ENCODE measurements at places on chromosomes 2 and 18.

DNA sequence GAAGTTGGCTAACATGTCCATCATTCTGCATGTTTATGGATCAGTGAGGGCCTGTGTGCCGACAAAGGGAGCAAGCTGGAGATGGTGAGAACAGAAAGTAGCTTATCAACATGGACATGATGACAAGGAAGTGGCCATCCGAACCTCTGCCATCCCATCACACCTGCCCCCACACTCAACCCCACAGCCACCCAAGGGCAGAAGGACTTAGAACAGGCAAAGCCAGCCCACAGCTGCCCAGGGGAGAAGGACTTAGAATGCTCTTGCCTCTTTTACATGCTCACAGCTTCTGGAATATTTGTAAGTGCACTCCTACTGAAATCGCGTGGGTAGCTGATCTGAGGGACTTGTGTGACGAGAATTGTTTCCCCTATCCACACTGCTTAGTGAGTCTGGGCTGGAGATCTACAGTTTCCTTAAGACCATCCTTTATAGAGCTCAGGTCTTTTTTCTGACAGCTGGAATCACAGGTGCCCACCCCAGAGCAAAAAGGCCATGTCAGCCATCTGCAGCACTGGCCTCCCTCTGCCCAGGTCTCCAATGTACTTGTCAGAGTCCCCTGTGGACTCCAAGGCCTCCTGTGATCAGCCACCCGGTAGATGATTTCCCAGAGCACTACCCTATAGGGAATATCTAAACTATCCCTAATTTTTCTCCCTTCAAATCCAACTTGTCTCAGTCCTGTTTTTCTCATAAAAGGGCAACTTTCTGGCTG is 154.1 kb downstream of the SMAD7 start:
- no peak for DNase-seq

DNA sequence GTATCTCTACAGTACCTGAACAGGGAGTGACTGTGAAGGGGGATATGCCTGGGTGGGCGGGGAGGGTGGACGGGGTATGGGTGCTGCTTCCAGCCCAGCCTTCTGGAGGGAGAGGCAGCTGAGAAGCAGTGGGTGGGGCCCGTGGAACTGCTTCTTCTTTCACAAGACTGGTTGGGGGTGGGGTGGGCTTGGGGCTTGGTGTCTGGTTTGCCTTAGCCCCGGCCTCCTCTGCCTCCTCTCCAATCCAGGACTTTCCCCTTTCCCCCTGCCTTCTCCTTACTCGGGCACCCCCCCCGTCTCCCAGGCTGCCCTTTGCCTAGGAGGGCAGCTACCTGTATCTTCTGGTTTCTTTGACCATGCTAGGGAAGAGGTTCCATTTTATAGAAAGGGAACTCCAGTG is 233.4 kb downstream of the DYSF start:
- no peak for DNase-seq

DNA sequence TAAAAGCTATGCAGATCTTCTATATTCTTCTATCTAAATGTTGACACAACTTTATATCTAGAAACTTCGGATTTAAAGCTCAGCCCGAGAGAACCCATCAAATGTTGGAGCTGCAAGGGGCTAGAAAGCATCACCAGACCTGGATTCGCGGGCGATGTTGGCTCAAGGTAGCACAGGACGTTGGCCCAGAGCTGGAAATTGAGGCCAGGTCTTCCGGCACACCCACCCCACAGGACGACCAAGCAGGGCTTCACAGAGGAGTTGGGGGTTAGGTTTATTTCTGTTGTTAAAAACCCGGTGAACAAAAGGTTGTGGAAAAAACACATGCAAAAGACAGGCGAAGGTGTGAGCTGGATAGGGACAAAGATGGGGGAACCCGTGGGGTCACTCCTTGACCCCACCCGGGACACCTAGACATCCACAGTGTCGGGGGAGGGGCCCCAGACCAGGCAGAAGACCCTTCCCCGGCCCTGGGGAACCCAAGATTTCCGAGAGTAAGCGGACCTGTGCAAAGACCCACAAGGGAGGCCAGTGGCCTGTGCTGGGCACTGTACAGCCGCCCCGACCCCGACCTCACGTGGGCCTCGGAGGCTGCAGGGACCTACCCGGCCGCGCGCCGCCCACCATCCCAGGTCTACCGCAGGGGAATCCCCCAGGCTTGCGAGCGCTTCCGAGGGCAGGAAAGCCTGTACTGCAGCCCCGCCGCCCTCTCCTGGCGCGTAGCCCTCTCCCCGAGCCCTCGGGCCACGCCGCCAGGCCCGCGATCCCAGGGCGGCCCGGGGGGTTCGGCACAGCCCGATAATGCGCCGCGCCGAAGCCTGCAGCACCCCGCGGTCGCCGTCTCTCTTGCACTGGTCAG is 1.8 kb upstream of the AGBL5 start:
- no peak for DNase-seq

- no peak for DNase-seq
Measured at GRCh38 chr18:23833714-23834113, 144.5 kb downstream of the LAMA3 start.

- DNase-seq: no peak
Measured at GRCh38 chr2:9256570-9257043, 50.0 kb downstream of the ASAP2 start.

DNA sequence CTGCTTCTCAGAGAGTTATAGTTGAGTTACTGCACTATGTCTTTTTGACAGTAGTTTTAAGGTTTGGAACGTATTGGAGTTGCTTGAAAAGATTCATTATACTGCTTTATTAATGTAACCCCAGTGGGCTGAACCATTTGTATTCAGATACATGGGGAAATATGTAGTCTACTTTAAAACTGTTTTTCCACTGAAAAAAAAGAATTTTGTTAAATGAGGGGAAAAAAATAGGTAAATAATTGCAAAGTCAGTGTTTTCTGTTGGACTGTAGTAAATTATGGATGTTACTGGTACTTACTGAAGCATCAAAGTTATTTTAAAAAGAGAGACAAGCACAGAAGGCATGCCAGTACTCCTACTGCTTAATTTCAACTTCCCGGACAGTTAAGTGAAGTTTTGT is 36.4 kb downstream of the ZC3H15 start:
- no peak for DNase-seq

DNA sequence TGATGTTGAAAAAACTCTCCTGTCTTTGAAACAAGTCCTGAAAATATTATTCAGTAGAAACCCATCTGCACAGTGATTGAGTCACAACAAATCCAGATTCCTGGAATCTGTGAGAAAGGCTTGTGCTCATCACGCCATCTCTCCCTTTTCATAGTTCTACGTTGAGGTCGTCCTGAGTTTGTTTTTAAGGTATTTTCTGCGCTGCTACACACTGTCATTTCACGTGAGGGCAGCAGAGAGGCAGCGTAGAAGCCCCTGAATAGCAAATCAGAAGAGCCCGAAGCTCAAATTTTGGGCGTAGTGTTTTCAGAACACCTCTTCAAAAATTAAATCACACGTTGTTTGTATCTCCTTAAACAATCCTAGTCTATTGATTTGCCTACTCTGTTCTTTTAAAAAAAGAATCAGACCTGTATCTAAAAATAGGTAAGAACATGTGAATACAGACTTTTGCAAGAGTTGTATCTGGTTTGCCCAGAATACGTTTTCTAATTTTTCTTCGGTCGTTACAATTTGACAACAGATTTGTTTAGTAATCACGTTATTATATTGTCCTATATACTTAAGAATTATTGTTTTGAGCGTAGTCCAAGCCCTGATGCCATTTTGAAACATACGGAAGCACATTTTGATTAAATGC is 61.6 kb upstream of the SLC38A11 start:
- DNase-seq: peak; percentile 20

DNA sequence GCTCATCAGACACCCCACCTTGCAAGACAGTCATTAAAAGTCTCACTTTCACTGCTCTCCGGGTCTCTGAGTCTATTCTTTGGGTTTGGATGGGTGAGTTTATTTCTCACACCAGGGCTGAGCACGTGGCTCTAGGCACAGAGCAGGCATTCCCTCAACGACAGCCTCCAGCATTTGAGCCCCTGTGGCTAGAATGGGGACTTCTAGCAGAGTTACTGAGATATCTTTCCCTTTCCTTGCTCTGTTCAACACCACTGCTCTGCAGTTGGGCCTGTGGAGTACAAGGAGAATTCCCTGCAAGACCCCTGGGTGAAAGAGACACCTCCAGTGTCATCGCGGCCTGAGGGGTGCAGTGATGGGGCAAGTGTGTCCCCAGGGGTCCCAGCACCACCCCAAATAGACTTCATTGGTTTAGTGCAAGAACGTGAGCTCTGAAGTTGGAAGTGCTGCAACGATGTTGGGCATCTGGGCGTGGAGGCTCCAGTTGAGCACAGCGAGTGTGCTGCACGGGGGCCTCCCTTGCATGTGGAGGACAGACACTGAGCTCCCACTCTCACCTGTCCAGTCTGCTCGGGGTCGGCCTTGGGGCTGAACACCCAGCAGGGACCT is 184.1 kb upstream of the HS6ST1 start:
- DNase-seq: no peak

DNA sequence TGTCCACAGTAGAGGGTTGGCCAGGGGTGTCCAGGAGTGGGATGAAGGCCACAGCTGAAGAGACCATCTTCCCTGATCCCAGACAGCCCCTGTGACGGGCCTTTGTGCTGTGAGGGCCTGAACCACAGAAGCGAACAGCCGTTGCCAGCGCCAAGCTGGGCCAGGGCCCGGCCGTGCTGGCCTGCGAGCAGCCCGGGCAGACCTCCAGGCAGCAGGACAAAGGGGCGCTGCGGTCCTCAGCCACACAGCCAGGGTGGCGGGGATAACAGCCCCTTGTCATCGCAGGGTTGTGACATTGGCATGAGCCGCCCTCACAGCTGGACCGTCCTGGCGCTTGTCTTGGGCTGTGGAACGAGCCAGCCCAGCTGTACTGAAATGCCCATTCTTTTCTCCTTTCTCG is 161.1 kb downstream of the FAM210A start:
- no peak for DNase-seq

- no peak for DNase-seq
Measured at GRCh38 chr2:191795715-191796114, 51.2 kb downstream of the CAVIN2 start.

- DNase-seq: no peak
Measured at GRCh38 chr2:13884291-13884976, 748.1 kb upstream of the LRATD1 start.

DNA sequence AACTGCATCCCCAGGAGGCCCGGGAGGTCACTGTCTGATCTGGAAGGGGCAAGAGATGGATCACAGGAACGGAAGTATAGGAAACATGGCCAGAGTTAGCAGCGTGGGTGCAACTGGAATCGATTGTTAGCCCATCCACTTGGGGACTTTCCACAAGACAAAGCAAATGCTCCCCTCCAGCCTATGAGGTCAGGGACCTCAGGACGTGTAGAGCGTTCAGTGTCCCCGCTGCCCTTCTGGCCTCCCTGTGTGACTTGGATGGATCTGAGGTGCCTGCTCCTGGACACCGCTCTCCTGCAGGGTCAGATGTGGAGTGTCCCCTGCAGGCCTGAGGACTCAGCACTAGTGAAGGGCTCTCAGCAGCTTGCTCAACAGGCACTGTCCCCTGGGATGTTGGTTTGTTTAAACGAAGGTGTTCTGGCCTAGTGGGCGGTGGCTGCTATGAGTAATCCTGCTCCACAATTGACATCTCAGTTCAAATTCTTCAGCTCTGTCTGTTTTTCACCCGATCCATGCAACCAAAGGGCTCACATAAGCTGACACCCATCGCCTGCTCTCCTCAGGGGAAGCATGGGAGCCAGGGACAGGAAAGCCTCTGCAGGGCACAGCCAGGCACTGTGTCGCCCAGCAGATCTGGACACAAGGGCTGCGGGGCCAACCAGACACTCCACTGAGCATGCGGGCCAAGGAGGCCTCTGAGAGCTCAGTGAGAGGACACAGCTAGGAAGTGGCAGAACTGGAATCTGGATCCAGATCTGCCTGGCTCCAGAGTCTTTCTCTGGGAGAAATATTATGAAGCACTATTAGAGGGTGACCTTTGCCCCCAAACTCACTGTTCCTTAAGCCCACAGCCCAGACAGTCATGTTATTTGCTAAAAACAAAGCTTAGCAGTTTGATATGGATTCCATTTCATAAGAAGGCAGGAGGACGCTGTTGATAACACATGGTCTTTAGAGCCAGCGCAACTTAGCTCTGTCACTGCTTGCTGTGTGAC is 78.5 kb downstream of the RHOB start:
- DNase-seq: no peak

- DNase-seq: no peak
Measured at GRCh38 chr18:22175346-22175745, 6.0 kb downstream of the GATA6 start.

DNA sequence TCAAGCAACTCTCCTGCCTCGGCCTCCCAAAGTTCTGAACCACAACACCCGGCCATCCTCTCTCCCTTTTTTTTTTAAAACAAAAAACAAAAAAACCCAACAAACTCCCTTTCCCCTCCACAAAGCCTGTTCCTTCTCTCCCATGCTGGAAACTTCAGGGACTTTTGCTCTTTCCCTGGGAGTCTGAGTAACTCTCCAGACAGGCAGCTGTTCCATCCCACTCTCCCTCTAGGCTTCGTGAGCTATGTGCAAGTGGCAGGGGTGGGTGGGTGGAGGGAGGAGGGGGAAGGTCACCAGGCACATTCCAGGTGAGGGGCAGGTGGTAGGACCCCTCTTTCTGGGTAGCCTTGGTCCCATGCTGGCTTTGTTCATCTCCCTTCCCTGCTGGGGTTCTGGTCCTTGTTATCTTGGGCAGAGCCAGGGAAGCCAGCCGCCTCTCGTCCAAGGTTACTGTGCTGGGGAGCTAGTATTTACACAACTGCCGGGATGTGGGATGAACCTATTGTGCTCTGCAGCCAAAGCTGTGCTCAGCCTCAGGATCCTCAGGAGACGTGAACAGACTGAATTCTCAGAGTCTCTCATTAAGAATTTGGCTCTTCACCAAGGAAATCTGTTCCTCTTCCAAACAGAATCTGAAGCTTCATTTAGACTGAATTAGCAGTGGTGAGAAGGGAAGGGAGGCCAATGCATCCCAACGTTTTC is 106.9 kb downstream of the LIPG start:
- DNase-seq: peak; percentile 38

GRCh38 chr2:44555700-44556099 is 194.0 kb downstream of the CAMKMT start:
- no peak for DNase-seq

DNA sequence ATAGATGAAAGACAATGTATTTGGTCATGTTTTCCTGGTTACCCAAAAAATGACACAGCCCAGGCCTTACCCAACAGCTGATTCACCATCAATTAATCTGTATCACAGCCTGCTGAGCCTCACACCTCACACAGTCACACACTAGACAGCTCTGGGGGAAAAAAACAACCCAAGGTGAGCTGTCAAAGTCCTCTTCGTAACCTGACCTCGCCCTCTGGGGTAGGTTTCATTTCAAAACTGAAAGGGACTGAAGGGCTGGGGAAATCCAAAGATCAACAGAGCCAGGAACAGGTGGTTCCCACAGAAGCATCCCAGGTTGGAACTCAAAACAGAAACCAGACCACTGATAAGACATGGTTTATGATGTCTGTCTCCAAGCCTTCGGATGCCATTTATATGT is 18.2 kb upstream of the PCBP1 start:
- no peak for DNase-seq

GRCh38 chr2:164046040-164046439 is 310.2 kb upstream of the FIGN start:
- no peak for DNase-seq

DNA sequence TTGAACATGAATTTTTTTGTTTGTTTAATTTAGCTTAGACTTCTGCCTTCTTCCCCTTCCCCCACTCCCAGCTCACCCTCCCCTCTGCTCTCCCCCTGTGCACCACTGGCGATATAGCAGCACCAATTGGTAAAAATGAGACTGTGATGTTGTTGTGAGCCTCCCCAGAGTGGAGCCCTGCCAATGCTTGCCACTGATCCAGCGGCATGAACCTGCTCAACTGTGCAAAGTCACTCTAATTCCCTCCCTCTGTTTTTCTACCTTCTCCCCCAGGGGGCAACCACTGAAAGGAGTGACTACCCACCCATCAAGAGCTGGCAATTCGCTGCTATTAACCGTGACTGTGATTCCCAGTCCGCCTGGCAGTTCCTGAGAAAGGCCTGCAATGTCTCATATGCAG is 30.2 kb downstream of the KLHL14 start:
- no peak for DNase-seq
